ENCODE measurements at places on chromosomes 6 and 20.

DNA sequence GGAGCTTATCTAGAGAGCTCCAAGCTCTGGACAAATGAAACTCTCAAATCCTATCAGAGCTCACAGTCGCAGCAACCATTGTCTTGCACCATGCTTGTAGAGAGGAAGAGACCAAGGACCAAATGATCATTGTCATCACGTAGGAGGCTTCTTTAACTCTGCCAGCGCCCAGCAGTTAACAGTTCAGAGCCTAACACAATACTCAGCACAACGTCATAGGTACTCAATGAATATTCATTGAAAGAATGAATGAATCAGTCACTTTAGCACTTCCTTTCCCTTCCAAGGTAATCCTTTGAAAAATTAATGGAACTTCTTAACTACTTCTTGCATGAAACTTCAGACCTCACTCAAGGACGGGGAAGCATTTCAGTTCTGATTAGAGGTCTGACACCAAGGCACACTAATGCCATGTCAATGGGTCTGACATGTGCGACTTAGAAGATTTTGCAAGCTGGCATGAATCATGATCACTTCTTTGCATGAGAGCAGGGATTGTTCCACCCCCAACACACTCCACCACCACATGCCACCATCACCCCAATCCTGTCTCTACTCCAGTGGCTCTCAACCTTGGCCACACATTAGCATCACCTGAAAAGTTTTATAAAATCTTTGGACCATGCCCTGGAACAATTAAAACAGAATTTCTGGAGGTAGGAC lies 45.1 kb downstream of the KHDC1L start:
- DNase-seq: no peak

DNA sequence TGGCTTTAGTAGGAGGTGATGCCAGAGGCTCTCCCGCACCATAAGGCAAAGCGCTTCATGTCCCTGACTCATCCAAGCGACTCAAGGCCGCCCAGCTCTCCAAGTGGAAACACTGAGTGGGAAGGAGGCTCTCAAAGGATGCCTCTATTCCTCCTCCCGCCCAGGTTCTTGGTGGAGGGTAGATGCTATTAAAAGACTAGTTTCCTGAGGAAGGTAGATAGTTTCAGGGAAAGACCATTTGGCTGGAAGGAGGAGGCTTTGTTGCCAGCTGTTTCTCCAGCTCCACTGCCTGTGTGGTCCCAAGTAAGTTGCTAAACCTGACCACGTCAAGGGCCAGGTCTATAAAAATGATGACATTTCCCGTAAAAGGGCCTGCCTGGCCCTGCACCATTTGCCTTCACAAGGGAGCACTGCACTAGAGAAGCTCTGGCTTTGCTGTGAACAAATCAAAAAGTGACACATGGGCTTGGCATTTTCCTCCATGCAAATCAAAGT lies 48.2 kb downstream of the GMDS start:
- no peak for DNase-seq

DNA sequence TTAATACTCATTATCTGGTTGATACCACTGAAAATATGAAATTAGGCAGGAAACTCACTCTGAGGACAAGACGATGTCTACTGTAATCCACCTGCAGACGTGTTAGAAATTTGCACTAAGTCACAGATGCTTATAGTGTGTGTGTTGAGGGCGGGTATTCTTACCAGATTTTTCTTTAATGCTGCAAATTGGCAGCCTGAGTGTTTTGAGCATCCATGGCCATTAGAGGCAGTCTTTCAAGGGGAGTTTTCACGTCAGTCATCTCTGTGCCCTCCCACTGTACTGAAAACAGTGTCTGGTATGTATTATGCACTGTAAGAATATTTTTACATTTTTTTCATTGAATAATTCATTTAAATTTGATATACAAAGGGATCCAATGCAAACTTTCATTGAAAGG lies 266.5 kb upstream of the QKI start:
- no peak for DNase-seq

DNA sequence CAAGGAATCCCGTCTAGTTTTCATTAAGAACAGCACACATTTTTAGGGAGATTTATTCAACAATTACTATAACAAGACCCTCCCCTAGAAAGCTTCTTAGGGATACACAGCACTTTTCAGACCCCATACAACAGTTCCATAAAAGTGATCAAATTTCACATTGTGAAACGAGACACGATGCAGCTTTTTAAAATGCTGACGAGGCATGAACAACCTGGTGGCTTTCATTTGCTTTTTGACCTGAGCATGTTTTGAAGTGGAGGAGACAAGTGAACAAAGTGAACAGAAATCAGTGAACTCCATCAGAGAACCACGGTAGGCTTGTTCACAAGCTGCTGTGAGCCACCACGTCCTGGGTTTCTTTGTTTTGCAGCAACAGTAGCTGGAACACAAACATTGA lies 112.2 kb downstream of the PCSK2 start:
- DNase-seq: no peak

GRCh38 chr20:33859157-33859695 lies 48.1 kb downstream of the CHMP4B start:
- DNase-seq: no peak

GRCh38 chr6:52231406-52232127 lies 12.7 kb downstream of the IL17F start:
- no peak for DNase-seq

- DNase-seq: no peak
Measured at GRCh38 chr6:80940571-80940970, 811.9 kb downstream of the TENT5A start.

DNA sequence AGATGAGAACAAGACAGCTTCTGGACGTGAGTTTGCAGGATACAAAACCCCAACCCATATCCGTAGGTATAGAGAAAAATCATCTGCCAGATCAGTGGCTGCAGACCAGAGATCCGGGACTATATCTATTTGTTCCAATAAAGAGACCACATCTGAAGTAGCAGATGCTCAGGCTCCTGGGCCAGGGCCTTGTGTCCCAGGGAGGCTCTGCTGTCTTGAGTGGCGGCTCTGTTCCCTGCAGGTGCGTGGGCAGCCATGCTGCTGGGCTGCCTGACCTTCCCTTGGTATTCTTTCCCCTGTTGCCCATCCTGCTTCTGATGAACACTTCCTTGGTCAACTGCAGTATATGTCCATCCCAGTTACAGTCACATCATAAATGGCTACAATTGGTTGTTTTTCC lies 34.9 kb downstream of the ERMARD start:
- DNase-seq: no peak

GRCh38 chr6:98452685-98453084 lies 381.7 kb upstream of the POU3F2 start:
- DNase-seq: no peak

DNA sequence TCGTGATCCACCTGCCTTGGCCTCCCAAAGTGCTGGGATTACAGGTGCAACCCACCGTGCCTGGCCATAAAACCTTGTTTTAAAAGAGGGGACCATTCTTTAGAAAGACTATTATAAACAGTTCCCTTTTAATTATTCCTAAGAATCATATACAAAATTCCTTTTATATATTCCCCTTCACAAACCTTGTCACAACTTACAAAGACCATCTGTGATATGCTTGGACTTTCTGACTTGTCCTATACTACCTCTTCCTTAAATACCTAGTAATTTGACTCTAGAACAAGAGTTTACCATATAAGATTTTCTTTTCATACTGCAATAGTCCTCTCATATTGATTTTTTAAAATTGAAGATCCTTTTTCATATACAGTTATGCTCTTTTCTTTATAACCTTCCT lies 135.8 kb upstream of the PRSS16 start:
- DNase-seq: no peak

DNA sequence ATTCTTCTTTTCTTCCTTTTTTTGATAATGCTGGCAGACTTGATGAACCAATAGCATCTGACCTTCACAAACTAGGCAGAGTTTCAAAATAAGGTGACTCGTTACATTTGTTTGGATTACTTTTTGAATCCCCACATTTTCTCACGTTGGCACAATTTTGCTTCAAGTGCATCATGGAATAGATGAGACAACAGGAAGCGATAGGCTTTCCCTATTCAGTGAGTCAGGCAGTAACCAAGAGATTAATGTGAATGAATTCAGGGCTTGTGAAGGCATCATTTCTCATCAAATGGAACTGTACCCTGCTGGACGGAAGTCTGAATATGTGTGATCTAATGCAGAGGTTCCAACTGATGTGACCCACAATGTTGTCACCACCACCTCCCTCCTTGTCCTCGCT lies 10.7 kb downstream of the RFPL4B start:
- no peak for DNase-seq

- DNase-seq: no peak
Measured at GRCh38 chr20:46757754-46758678, 48.6 kb downstream of the SLC2A10 start.

- no peak for DNase-seq
Measured at GRCh38 chr6:11853678-11854407, 75.2 kb upstream of the ADTRP start.

DNA sequence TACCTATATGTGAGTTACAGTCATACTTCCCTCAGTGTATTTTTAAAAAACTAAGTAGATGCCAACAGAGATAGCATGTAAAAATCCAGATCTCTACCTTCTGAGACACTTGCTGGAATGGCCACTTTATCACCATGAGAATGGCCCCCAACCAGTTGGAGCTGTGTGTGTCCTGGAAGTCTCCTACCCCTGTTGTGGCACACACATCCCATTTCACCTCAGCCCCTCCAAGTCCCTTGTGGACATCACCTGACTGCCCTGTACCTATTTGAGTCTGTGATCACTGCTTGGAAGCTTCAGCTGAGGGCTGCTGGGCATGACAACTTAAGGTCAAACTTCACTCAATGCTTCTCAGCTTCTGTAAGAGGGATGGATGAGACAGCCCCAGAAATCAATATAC lies 24.1 kb downstream of the MOCS1 start:
- no peak for DNase-seq

GRCh38 chr20:50427719-50428083 lies 82.5 kb upstream of the PTPN1 start:
- no peak for DNase-seq

DNA sequence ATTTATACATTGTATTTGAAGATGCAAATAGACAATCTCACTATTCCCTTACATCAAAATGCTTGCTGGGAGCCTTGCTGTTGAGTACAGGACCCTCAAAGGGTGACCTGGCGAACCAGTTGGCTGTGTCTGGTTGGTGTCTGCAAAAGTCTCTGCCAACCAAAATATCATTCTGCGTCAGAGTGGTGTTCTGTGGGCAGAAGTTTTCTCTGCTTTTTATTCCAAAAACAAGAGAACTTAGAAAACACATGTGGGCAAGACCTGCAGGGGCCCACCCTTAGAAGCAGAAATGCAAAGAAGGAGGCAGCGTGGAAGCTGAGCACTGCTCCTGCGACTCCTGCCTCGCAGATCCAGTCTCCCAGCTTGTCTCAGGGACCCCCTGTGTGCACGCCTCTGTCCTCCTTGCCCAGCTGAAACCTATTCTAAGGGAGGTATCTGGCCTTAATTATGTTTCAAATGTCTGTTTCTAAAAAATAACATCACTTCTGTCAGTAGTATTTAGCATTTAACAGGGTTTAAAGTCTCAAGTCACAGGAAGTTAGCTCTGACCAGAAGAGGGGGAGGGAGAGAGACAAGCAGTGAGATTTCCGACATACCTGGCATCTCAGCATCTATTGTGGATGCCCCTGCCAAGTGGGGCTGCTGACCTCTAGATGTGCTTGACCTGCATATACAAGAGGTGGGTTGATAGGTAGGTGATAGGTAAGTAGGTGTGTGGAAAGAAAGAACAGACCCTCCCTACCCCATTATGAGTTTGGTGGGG lies 101.3 kb downstream of the SASH1 start:
- no peak for DNase-seq

DNA sequence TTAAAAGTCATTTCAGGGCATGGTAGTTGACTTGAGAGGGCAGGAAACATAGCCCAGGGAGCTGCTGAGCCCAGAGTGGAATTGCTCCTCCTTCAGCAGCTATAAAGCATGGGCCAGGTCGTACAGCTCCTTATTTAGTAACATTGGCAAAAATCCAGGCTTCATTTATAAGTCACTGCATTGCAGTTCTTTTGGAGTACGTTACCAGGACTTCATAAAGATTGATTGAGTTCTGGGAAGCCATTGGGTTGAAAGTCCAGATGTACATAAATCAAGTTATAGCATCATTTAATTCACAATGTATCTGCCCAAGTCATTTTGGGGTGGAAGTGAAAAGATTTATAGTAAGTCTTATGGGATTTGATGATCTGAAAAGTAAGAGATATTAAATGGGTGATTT lies 53.0 kb upstream of the ANKEF1 start:
- no peak for DNase-seq

DNA sequence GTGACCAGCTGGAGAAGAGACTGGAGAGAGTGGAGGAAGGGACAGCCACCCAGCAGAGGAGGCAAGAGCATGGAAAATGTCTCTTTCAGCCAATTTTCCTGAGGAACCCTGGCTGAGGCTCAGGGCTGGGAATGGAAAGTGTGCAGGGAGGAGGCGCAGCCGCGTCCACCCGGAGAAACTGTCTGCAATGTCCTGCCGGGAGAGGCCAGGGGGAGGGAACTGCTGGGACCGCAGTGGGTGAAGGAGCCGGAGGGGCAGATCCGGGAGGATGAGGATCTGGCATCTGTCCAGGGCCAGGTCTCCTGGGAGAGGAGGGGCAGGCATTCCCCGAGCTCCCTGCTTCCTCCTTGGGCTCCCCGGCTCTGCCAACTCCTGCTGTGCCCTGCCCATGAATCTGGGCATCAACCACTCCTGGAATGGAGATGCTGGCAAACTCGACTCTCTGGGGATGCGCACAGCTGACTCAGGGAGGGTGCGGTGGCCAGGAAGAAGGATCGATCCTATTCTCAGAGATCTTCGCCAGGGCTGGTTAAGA lies 17.4 kb upstream of the HM13 start:
- DNase-seq: peak; percentile 83

DNA sequence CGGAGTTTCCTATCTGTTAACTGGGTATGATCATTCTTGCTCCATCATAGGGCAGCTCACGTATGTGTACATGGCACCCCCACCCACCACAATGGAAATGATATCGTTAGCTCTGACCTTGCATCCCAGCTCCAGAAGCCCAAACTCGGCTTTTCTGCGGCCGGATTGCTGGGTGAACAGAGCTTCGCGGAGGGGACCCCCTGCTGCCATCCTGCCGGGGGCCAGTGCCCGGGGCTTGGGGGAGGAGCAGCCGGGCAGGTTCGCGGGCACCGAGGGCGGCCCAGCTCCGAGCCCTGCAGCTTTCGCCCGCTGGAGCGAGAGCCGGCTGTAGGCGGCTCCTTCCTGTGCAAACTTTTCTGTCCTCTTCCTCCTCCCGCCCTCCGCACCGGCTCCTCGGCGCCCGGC lies 24.9 kb upstream of the FUCA2 start:
- peak; percentile 81 for DNase-seq

GRCh38 chr6:150857062-150857944 lies 8.2 kb upstream of the MTHFD1L start:
- DNase-seq: no peak
